ENCODE measurements at places on chromosomes 2 and 18. TPM values are rescaled to one million over a fixed set of nuclear protein-coding genes. Genes with fewer than 3 reads are reported as not detected.
A peak's percentile ranks its signal among the peaks of the same experiment; 100 is the strongest.

GRCh38 chr2:205060269-205060668, 515.0 kb downstream of the PARD3B start:
- no peak overlapping the region for H3K4me3 ChIP-seq
- H3K36me3 ChIP-seq: peaks cover 25% of the 10 kb centered on the region
- H3K27me3 ChIP-seq: no peaks in the 10 kb centered on the region
- H3K4me1 ChIP-seq: peaks cover 20% of the 10 kb centered on the region
- no peak overlapping the region for H3K27ac ChIP-seq

Gene SCYGR4
- not detected for total RNA-seq

Gene VWA3B
- total RNA-seq: not detected

GRCh38 chr2:42860319-42861094, 68.1 kb upstream of the HAAO start:
- H3K27me3 ChIP-seq: no peaks in the 10 kb centered on the region
- no peak for DNase-seq
- H3K27ac ChIP-seq: no peak overlapping the region
- no peaks in the 10 kb centered on the region for H3K36me3 ChIP-seq
- no peak overlapping the region for H3K4me3 ChIP-seq

DNA sequence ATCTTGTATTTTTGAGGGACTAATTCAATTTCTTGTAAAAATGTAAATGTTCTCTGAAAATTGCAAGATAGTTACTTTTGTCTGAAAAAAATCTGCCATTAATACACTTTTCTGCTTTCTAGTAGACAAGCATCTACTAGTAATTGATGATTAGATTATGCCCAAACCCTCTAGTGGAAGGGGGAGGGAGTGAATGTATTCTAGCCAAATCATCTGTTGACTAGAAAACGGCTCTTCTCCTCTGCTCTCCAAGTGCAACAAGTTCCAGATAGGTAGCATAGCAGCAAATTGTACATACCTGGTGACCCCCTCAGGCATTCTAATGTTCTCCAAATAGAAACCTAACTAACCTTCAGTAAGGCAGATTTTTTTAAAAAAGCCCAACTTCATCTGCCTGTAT, 58.6 kb downstream of the RELCH start:
- no peak overlapping the region for H3K27ac ChIP-seq
- no peaks in the 10 kb centered on the region for H3K4me1 ChIP-seq
- no peak for DNase-seq
- H3K36me3 ChIP-seq: peaks cover 6% of the 10 kb centered on the region
- no peaks in the 10 kb centered on the region for H3K27me3 ChIP-seq

Gene REG3G
- total RNA-seq: not detected

- no peak overlapping the region for H3K4me3 ChIP-seq
- H3K36me3 ChIP-seq: no peaks in the 10 kb centered on the region
- no peaks in the 10 kb centered on the region for H3K4me1 ChIP-seq
- H3K27me3 ChIP-seq: no peaks in the 10 kb centered on the region
- no peak overlapping the region for H3K27ac ChIP-seq
These were observed 313.7 kb downstream of the ZNF521 start for GRCh38 chr18:25038261-25038660.

GRCh38 chr2:625415-626333, 51.5 kb downstream of the TMEM18 start:
- H3K27me3 ChIP-seq: peaks cover 5% of the 10 kb centered on the region
- no peak overlapping the region for H3K4me3 ChIP-seq
- DNase-seq: no peak
- no peaks in the 10 kb centered on the region for H3K36me3 ChIP-seq
- no peaks in the 10 kb centered on the region for H3K4me1 ChIP-seq
- no peak overlapping the region for H3K27ac ChIP-seq

DNA sequence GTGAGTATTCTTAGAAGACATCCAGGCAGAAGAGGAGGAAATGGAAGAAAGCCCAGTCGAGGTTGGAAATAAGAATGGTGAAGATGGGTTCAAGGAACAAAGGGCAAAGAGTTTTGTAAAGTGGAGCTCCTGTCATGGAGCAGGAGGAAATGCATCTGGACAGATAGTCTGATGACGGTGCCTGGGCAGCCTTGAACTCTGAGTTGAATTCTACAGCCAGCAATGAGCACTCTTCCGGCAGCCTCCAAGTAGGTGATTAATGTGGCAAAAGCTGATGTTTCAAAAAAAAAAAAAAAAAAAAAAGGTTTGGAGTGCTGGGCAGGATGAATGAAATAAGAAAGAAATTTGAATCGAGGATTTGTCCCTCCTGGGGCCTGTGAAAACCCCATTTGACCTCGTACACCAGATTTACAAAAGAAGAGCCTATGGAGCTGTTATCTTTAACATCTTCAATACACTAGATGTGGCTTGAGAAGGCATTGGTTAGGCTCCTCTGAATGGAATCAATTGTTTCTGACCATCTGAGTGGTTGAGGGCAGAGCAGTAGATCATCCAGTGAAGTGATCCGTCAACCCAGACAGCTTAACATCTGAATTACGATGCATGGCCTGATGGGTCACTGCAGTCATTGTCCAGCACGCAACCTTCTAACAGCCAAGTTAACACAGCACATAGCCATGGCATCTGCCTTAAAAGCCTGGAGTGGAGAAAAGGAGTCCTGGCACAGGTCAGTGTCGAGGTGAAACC, 449.7 kb downstream of the TXNL1 start:
- H3K4me1 ChIP-seq: no peaks in the 10 kb centered on the region
- no peak overlapping the region for H3K4me3 ChIP-seq

GRCh38 chr2:26969077-26969844, 1.2 kb upstream of the MAPRE3 start:
- DNase-seq: no peak
- peaks cover 14% of the 10 kb centered on the region for H3K4me1 ChIP-seq
- H3K36me3 ChIP-seq: peaks cover 1% of the 10 kb centered on the region
- H3K4me3 ChIP-seq: peak overlapping the region; percentile 43

GRCh38 chr18:67938660-67939059, 422.1 kb upstream of the DSEL start:
- no peak overlapping the region for H3K27ac ChIP-seq
- DNase-seq: no peak
- no peak overlapping the region for H3K4me3 ChIP-seq
- H3K4me1 ChIP-seq: no peaks in the 10 kb centered on the region
- H3K27me3 ChIP-seq: no peaks in the 10 kb centered on the region
- no peaks in the 10 kb centered on the region for H3K36me3 ChIP-seq

Gene PPIL3
- 45.2 TPM for total RNA-seq

Gene RGPD4
- total RNA-seq: 0.61 TPM

Gene ANKRD30BL
- 0.20 TPM for total RNA-seq

GRCh38 chr18:24536326-24536725, 75.9 kb downstream of the HRH4 start:
- DNase-seq: no peak
- no peak overlapping the region for H3K27ac ChIP-seq
- H3K4me1 ChIP-seq: no peaks in the 10 kb centered on the region
- H3K36me3 ChIP-seq: no peaks in the 10 kb centered on the region
- H3K27me3 ChIP-seq: peaks cover 25% of the 10 kb centered on the region

Gene CCBE1
- total RNA-seq: not detected

Gene LYG1
- 2.4 TPM for total RNA-seq

DNA sequence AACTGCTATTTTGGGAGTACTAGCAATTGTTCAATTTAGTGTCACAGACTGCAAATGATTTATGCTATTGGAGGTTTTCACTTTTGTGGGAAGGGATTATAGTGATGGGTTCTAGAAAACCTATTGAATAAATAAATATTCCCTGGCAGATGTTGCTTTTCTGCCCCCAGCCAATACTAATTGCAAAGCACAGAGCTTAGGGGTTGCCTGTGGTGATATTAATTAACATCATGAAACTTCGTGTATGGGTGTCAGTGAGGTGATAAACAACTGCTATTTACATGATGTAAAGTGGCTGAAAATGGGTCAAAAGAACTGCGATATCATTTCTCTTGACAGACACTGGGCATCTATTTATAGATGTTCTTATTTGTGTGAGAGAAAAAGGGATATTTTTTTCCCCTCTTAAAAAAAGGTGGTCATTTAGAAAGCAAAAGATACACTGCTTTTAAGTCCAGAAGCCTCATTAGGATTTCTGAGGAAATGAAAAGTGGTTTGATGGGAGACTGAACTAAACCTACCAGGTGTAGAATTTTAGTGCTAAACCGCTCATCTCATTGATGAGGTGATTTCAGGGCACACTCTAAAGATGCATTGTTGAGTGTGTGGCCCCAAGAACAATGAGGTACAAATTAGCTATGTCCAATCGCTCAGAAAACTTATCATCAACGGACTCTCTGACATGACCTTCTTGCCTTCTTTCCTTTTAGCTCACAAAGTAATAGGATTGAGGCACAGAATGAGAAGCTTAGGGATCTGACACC, 116.7 kb upstream of the CHST9 start:
- no peak for DNase-seq
- H3K36me3 ChIP-seq: no peaks in the 10 kb centered on the region
- H3K4me1 ChIP-seq: no peaks in the 10 kb centered on the region
- H3K27me3 ChIP-seq: no peaks in the 10 kb centered on the region
- H3K4me3 ChIP-seq: no peak overlapping the region

DNA sequence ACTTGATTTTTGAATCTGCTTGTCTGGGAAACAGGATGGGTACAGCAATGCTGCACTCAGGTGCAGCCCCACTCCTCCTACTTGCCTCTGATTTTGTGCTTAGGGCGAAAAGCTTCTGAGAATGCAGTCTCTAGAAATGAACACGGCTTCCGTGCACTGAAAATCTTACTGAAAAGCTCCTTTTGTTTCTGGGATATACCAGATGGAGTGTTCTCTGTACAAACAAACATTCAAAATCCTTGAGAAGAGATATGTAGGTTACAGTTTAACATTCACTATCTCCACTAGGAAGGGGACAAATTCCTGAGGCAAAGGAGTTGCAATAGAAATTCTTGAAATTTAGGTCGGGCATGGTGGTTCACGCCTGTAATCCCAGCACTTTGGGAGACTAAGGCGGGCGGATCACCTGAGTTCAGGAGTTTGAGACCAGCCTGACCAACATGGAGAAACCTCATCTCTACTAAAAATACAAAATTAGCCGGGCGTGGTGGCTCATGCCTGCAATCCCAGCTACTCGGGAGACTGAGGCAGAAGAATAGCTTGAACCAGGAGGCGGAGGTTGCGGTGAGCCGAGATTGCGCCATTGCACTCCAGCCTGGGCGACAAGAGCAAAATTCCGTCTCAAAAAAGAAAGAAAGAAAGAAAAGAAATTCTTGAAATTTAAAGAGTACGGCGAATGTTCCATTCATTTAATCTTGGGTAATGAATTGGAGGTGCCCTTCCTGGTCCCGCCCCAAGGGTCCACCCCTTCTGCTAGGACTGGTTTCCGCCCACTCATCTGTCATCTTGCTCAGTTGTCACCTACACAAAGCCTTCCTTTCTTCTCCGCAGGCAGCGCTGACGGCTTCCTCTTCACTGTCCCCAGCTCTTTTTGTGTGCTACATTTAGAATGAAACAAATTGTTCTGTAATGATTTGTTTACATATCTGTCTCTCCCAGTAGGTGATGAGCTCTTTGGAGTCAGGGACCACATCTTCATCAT, 92.4 kb downstream of the SOCS6 start:
- peak overlapping the region; percentile 1 for H3K4me3 ChIP-seq
- H3K4me1 ChIP-seq: no peaks in the 10 kb centered on the region
- DNase-seq: no peak
- H3K27me3 ChIP-seq: no peaks in the 10 kb centered on the region
- no peak overlapping the region for H3K27ac ChIP-seq

Gene SIX2
- not detected for total RNA-seq

GRCh38 chr2:188189356-188189755, 102.3 kb upstream of the GULP1 start:
- no peak overlapping the region for H3K4me3 ChIP-seq
- H3K27ac ChIP-seq: no peak overlapping the region
- H3K27me3 ChIP-seq: no peaks in the 10 kb centered on the region
- DNase-seq: no peak
- H3K4me1 ChIP-seq: no peaks in the 10 kb centered on the region

Gene PUM2
- 133 TPM for total RNA-seq

Gene RNF144A
- 78.7 TPM for total RNA-seq

Gene GORASP2
- 62.7 TPM for total RNA-seq

DNA sequence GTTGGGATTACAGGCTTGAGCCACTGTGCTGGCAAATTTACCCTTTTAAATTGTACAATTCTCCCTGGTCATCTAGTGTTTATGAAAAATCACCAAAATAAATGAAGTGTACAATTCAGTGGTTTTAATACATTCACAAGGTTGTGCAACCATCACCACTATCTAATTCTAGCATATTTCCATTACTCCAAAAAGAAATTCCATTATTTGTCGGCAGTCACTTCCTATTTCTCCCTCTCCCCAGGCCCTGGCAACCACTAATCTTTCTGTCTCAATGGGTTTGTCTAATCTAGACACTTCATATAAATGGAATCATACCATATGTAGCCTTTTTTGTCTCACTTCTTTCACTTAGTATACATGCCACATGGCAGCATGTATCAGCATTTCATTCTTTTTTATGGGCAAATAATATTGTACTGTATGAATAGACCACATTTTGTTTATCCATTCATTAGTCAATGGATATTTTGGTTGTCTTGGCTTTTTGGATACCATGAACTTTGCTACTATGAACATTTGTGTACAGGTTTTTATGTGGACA, 12.6 kb upstream of the POLE4 start:
- peaks cover 20% of the 10 kb centered on the region for H3K36me3 ChIP-seq
- H3K4me3 ChIP-seq: no peak overlapping the region

Gene ONECUT2
- not detected for total RNA-seq

- DNase-seq: no peak
- no peaks in the 10 kb centered on the region for H3K36me3 ChIP-seq
- peaks cover 1% of the 10 kb centered on the region for H3K4me1 ChIP-seq
- no peak overlapping the region for H3K4me3 ChIP-seq
- peaks cover 27% of the 10 kb centered on the region for H3K27me3 ChIP-seq
These were observed 192.3 kb downstream of the CLIP4 start for GRCh38 chr2:29307519-29307918.

Gene LHCGR
- not detected for total RNA-seq

GRCh38 chr18:38883111-38883510, 1317.5 kb upstream of the CELF4 start:
- H3K27ac ChIP-seq: no peak overlapping the region
- H3K4me1 ChIP-seq: no peaks in the 10 kb centered on the region
- H3K27me3 ChIP-seq: peaks cover 2% of the 10 kb centered on the region
- no peaks in the 10 kb centered on the region for H3K36me3 ChIP-seq

DNA sequence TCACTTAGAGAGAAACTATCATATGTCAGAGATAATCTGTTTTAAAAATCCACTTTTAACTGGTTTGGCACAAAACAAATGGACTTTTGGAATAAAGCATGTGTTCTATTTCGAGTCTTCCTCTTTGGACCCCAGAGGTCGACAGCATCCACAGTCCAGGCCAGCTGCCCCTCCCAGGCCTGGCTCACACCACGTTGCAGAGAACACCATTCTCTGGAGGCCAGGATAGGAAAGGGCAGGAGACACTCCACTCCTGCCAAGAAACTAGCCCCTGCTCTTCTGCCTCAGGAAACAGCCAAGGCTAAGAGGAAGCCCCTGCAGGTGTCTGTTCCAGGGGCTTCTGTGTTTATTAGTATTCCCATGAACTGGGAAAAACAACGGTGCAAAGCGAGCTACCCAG, 456.6 kb upstream of the ID2 start:
- DNase-seq: no peak
- H3K27me3 ChIP-seq: peaks cover 13% of the 10 kb centered on the region
- no peak overlapping the region for H3K27ac ChIP-seq
- peaks cover 9% of the 10 kb centered on the region for H3K4me1 ChIP-seq

Gene MALL
- not detected for total RNA-seq

GRCh38 chr2:3102081-3102921, 275.3 kb downstream of the EIPR1 start:
- H3K36me3 ChIP-seq: no peaks in the 10 kb centered on the region
- peaks cover 20% of the 10 kb centered on the region for H3K27me3 ChIP-seq
- no peak for DNase-seq
- H3K4me1 ChIP-seq: peaks cover 8% of the 10 kb centered on the region
- H3K27ac ChIP-seq: no peak overlapping the region

GRCh38 chr2:20507166-20507692, 60.4 kb downstream of the RHOB start:
- DNase-seq: no peak
- no peak overlapping the region for H3K4me3 ChIP-seq

Gene FBLN7
- total RNA-seq: 1.8 TPM
